ENCODE measurements at places on chromosomes 6 and 20.

- no peak for DNase-seq
These were observed 7.0 kb downstream of the EYA2 start for GRCh38 chr20:46901638-46902037.

DNA sequence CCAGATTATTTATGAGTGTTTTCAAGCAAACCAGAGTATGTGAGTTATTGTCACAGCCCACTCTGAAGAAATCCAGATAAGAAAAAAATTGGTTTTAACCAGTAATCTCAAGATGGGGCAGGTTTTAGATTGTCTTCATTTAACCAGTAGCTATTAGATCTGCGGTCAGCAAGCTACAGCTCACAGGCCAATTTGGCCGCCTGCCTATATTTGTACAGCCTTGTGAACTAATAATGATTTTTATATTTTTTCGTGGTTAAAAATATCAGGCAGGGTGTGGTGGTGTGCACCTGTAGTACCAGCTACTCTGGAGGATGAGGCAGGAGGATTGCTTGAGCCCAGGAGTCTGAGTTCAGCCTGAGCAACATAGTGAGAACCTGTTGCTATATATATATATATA, 5.0 kb downstream of the FAM209B start:
- DNase-seq = no peak

- peak; percentile 79 for DNase-seq
These were observed 38.1 kb downstream of the ECT2L start for GRCh38 chr6:138833816-138834539.

DNA sequence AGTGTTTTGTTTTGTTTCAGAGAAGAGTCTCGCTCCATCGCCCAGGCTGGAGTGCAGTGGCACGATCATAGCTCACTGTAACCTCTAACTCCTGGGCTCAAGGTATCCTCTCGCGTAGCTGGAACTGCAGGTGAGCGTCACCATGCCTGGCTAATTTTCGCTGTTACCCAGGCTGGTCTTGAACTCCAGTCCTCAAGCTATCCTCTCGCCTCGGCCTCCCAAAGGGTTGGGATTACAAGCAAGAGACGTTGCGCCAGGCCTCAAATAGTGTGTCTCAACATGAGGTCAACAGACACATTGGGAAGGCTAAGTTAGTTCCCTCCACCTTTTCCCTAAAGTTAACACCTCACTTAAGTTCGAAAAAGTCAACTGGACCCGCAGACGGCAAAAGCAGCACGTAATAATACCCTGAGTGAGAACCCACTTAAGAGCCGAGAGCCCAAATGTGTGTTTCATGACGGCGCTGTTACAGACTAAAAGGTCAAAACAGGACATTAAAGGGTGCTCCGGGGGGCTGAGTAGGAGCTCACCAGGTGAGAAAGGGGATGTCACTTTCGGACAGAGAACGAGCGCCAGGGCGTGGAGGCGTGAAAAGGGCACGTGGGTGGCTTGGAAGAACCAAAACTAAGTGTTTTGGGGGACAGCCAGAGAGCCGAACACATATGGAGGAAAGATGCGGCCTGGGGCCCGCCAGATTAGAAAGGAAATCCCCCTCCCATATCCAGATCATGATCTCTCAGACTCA, 499 bp downstream of the TTI1 start:
- DNase-seq = no peak

- DNase-seq = no peak
These were observed 76.3 kb downstream of the RNF144B start for GRCh38 chr6:18463429-18463828.

- DNase-seq = no peak
These were observed 9.7 kb downstream of the PCMTD2 start for GRCh38 chr20:64265201-64265600.

- no peak for DNase-seq
These were observed 76.5 kb downstream of the ADTRP start for GRCh38 chr6:11702089-11702488.
